ENCODE measurements at places on chromosomes 7 and 10.

DNA sequence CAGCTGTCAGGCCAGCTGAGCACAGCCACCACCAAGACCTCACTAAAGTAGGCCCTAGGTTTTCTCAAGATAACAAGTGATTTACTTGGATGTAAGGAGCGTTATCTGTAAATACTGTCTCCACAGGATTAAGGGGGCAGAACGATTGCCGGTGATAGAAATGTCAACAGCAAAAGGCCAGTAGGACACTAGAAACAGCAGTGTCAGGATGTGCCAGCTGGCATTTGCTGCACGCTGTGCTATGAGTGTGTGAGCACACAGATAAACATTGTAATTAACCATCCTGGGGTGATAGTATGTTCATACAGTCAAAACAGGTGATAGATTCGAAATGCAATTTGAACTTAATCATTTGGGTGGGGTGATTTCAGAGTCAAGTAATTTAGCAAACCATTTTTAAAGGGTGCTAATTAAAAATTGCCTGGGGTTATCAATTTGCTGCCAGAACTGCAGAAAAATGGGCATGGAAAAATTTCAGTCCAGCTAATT, 36.3 kb upstream of the NOBOX start:
- DNase-seq, result no peak

DNA sequence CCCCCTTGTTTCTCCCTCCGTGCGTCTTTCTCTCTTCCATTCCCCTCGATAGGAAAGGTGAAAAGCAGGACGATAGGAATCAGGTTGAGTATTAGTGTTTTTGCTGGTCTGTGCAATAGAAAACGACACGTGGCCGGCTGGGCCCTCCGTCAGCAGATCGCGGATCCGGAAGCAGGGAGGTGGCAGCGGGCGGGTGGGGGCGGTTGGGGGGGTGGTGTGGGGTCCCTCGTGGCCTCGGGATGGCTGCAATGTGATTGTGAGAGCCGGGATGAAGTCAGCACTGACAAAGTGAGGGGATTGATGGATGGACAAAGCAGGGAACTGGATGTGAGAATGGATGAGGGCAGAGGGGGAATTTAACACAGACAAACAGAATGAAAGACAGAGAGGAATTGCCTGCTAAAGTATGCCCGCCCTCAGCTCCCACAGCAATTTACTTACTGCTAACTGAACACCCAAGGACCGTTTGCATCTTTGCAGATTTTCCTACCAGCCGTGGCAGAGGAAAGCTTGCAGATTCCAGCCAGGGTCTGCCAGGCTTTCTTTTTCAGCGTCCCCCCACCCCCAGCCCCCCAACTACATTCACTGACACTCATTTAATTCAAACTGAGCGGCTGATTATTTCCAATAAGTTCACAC, 280.9 kb downstream of the LRMDA start:
- peak; percentile 3 for DNase-seq

DNA sequence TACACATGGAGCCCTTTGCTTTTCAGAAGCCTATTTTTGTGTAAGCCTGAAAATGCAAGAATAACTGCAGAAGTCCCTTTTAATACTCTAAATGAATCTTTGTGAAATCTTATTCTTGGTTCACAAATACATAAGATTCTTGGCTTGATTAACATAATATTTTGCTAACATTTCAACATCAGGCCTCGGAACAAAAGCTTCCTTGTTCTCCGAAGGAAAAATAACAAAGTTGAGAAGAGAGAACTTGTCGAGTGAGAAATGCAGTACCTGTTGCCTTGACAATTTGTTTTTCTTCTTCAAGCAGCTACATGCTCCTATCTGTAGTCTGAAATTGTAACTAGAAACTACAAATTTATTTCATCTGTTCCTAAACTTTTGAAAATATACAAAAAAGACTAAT, 8.5 kb downstream of the NT5C2 start:
- no peak for DNase-seq

GRCh38 chr10:1454951-1455350, 282.4 kb downstream of the ADARB2 start:
- no peak for DNase-seq

GRCh38 chr10:110735620-110736027, 91.5 kb downstream of the RBM20 start:
- no peak for DNase-seq

DNA sequence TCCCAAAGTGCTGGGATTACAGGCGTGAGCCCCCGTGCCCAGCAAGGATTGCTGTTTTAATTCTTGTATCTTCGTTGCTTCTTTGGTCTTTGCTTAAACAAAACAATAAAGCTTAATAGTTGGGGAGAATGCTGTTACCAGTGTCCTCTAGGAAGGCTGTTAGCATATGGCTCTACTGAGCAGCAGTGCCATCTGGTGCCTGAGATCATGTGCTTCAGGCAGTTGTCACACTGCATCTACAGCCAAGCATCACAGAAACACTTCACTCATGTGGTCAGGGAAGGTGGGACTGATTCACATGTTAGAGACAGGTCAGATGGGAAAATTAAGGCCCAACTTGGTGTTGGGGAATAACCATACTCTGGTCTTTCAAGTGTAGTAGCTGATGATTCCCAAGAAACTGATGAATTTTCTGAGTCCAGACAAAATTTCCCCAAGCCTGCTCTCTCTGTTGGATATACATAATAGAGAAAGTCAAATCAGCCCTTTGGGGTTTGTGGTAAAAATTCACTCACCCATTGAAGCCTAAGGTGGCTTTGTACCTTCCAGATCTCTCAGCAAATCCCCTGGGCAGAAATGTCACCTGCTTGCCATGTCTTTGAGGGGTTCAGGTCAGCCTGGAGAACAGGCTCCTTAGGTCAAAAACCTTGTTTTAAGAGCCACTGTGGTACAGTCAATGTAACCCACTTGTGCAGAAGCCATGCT, 28.4 kb downstream of the UBE2D4 start:
- DNase-seq, result no peak

GRCh38 chr7:30881448-30881847, 30.2 kb upstream of the AQP1 start:
- no peak for DNase-seq

GRCh38 chr7:157293413-157293788, 43.4 kb upstream of the DNAJB6 start:
- no peak for DNase-seq

DNA sequence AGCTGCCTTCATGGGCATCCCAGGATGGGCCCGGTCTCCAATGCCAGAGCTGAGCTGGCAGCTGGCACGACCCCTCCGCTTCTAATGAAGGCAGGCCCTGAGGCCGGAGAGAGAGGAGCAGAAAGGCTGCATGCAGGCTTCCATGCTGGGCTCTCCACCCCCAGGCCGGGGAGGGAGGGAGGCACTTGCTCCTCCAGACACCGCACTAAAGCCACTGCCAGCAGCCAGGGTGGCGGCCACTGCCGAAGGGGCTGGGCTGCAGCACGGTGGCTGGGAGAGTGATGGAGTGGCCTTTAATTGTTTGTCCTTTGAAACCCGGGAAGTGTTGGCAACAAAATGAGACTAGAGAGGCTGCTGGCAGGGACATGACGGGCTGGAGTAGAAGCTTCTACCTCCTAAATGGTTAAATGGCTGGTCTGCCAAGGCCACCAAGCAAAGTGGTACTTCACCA, 236.5 kb downstream of the SKAP2 start:
- no peak for DNase-seq

DNA sequence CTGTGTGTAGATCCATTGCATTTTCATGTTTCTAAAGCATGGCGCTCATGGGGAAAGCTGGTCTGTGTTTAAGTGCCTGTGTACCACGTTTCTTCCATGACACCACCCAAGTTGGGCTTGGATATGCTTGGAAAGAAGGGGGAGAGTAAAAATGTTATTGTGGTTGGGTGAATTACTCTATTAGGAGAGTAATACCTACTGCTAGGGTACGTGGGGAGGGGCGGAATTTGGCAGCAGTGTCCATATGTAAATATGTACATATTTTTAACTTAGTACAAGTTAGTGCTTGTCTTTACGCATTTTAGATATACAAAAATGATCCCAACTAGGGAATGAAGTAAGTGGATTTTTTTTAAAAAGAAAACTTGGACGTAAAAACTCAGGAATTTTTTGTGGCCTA, 42.9 kb upstream of the SAMD8 start:
- DNase-seq, result no peak

Data from anterior cingulate cortex (tissue), 58 donors.